ENCODE measurements at places on chromosomes 3 and 15.

- peak; percentile 85 for DNase-seq
Observed at GRCh38 chr3:71955240-71956068, 170.5 kb upstream of the PROK2 start.

DNA sequence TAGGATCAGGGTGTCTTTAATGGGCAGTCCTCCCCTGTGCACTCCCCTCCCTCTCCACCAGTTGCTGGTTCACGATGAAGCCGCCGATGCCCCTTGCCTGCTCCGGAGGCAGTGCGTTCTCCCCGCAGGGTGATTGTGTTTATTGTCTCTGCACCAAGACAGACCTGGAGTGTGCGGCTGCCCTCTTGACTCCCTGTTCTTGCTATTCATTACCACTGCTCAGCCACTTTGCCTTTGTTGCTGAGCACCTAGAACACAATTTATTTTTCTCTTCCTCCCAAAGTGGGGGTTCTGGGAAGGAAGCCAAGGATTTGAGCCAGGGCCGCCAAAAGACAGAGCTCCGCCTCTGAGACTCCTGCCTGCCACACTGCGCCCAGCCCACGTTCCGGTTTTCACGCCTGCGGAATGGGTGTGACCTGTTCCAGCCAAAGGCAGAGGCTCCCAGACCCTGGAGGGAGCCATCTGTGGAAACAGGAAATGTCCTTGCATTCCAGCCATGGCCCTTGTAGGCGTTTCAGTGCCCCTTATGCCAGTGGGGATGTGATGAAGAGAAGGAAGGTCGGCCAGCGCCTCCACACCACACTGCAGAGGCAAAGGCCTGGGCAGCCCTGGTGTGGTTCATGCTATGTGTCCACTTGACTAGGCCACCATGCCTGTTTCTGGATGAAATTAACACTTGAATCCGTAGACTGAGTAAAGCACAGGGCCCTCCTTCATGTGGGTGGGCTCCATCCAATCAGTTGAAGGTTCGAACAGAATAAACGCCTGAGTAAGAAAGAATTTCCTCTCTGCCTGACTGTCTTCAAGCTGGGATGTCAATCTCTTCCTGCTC is 85.8 kb downstream of the HMG20A start:
- DNase-seq = no peak

DNA sequence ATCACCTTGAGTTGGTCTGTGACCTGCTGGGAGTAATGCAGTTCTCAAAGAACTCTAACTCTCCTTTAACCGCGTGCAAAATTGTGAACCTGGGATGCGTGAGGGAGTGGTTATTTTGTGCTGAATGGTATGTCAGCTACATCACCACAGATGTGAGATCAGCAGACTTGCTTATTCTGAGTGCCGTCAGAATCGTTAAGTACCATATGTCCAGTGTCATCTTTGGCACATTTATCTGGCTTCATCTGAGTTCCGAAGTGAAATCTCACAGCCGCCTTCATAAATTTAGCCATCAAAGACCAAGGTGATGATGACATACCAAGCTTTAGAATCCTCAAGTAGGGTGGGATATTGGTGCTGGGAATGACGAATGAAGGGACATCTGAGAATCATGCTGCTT is 347.2 kb upstream of the TPRG1 start:
- DNase-seq = no peak

DNA sequence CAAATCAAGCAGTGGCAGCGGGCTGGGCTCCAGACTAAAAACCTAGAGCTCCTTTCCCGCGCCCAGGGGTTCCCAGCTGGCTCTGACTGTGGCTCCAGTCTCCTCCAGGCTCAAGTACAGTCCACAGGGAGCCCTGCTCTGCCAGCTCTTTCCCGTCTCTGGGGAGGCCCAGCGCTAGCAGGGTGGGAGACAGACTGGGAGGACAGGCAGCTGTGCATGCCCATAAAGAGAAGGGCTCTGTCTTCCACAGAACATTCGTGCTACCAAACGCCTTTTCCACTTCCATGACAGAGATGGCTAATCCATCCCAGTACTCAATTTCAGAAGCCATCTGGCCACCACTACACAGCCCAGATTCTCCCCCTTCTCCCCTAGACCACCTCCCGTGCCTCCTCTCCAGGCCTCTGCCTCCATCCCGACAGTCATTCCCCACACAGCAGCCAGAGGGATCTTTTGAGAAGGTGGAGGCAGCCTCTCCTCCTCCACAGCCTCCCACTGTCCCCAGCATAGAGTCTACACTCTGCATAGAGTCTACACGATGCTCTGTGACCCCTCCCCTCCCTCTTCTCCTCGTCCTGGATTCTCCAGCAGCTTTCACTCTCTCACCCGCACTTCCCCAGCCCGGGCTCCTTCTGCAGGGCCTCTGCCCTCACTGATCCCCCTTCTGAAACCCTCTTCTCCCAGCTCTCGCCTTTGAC is 6.8 kb upstream of the DUSP7 start:
- no peak for DNase-seq

GRCh38 chr15:97446138-97446537 is 514.4 kb upstream of the ARRDC4 start:
- DNase-seq = no peak

DNA sequence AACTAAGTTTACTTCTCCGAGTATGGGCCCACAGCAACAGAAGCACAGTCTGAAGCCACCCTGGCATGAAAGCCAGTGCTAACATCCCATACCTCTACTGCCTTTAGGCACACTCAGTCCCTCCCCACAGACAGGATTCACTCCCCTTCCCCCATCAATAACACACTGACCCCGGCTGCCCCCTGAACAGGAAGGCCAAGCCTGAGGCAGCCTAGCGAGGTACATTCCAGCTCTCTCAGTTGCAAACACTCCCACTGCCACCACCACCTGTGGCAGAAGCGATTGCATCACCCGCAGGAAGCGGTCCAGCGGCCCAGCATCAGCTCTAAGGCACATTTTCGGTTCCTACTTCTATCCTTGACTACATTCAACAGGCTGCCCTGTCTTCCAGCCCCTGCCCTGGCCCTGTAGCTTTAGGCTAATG is 7.0 kb upstream of the BMF start:
- DNase-seq = peak; percentile 69

GRCh38 chr3:32335365-32336112 is 56.1 kb upstream of the CMTM7 start:
- DNase-seq = no peak

GRCh38 chr15:89910891-89911626 is 1.7 kb downstream of the ARPIN start:
- DNase-seq = peak; percentile 77

- no peak for DNase-seq
Observed at GRCh38 chr3:30471066-30471465, 135.3 kb upstream of the TGFBR2 start.

DNA sequence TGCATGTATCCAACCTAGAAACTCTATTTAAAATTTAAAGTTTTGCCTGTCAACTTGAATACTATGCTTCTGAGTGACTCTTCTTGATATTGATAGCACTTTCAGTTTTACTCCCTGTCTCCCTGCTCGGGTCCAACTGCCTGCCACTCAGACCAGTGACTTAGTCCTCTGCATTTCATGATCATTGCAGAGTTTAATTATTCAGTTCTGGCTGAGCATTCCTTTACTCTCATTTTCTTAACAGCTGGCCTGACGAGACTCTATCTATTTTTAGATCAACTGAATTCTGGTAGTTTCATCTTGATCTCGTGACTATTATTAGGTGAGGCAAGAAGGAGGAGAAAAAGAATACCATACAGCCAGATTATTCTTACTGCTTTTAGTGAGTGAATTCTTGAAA is 617.4 kb downstream of the SI start:
- DNase-seq = no peak

DNA sequence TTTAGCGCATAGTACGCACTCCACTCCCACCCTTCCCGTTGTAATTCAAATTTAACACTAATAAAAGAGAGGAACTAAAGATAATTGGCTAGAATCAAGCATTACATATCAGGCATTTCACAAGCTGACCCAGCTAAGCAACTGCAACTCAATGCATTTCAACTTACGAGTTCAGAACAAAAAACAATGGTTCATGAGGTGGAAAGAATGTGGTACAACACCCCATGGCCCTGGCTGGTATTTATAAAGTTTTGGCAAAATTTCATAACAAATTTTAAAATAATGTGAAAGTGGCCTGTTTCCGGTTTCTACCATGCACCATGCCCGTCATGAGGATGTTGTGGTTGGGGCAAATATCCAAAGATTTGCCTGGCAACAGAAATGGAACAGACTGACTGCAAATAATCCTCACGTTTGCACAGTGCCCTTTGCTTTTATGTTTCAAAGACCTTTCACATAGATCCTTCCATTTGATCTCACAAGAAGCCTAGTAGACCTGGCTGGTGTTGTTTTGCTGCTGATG is 455.3 kb upstream of the NR2F2 start:
- DNase-seq = peak; percentile 46

DNA sequence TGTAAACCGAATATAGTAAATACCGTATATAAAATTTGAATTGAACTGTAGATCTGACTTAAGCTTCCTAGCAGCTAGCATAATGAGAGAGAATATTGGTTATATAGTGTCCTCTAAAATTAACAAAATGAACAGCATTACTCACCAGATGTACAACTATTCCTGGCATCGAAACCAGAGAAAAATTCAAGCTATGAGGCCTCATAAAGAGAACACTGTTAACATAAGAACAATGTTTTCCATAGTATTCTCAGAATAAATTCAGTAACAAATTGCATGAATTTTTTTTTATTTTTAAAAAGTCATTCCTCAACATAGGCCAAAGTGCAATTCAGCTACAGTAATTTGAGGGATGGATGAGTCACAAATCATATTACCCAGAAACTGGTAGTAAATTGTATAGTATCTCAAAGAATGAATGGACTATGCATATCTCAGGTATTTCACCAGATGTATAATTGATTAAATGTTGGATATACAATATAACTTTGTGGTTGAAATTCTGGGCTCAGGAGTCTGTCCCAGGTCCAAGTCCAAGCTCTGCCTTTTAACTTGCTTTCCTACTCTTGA is 5.0 kb downstream of the TMEM207 start:
- no peak for DNase-seq

DNA sequence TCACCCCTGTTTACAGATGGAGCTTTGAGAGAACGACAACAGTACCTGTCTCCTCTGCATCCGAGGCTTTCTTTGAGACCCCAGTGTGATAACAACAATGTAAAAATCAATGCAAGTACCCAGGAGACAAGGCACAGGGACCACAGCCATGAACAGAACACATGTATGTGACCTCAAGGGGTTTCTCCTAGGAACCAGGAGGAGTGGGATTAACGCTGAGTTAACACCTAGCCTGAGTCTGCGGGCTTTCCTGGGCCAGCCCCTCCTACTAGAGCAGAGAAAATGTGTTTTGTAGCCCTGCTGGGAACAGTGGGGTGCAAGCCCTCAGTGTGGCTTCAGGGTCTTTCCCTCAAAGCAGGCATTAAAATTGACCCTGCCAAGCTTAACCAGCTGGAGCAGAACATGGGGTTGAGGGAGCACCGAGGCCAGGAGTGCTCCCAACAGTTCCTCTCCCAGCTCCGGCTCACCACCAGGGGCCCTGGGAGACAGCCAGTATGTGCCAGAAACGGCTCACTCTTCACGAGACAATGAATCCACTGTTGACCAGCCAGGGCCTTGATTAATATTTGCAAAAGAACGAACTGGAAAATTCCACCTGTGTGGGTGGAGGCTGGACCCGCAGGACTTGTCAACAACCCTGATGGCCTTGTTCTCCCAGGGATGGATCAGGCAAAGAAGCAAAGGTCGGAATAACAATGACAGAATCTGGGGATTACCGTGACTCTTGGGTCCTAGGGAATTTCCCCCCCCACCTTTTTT is 3.6 kb downstream of the CHDH start:
- peak; percentile 55 for DNase-seq

DNA sequence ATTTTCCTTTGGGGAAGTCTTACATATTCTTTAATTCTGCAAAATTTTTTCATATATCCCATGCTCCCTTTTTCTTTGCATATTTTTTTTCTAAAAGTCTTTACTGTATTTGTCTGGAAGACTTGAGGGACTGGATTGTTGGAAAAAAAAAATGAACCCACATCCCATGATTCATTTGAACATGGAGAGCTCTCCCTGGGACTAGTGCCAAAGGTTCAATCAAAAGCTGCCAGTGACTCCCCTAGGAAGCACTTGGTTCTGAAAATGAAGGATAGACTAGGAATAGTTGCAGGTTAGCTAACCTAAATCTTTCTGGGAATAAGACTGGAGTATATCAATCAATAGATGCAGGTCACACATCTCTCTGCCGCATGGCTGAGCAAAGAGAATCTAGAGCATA is 16.4 kb upstream of the BNC1 start:
- DNase-seq = no peak

DNA sequence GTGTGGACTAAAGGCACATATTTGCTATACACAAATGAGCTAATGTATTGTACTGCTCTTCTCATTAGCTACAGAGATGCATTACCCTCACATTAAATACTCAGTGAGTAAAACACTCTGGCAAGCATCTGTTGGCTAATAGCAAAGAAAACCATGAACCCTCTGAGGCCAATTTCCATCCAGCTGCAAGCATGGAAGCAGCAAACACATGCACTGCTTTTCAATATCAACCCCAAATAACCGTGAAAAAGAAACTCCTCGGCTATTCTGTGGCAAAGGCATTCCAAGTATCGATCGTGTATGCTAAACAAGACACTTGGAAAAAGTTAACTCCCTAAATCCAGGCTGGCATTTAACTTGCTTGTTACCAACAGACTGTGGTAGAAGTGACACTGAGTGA is 67.0 kb downstream of the PEAK1 start:
- no peak for DNase-seq

DNA sequence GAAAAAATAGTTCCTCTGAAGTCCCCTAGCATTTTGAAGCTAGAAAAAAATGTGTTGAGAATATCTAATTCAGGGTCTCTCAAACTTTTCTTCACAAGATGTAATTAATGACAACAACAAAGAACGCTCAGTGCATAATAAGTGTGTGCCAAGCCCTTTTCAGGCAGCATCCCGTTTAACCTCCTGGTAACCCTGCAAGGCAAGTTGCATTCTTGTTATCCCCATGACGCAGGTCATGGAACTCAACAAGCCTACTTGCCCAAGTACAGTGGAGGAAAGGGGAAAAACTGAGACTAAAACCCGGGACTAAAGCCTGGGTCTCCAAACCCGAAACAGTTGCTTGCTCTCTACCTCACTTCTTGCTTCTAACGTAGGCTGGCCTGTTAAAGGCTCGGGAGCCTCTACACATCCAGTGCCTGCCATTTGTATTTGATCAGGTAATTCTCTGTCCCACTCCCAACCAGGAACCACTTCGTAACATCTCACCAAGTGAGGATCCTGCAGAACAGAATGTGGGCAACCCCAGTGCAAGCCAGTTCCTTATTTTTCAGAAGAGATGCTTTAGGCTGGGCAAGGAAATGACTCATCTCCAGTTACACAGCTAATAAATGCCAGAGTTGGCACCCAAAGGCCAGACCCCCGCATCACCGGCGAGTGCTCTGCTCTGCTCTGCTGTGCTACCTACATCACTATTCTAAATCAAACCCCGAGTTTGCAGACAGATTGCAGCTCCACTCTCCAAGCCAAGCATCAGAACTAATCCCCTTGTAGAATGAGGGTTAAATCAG is 28.3 kb downstream of the LMCD1 start:
- peak; percentile 64 for DNase-seq

- no peak for DNase-seq
Observed at GRCh38 chr15:69794645-69795469, 302.9 kb downstream of the TLE3 start.

Measured in suppressor macrophage treated with lipopolysaccharide for 1 hour (primary cell).